ENCODE measurements at places on chromosomes 13 and 19.

- DNase-seq, result no peak
These were observed 550.5 kb downstream of the IRS2 start for GRCh38 chr13:109235901-109236300.

DNA sequence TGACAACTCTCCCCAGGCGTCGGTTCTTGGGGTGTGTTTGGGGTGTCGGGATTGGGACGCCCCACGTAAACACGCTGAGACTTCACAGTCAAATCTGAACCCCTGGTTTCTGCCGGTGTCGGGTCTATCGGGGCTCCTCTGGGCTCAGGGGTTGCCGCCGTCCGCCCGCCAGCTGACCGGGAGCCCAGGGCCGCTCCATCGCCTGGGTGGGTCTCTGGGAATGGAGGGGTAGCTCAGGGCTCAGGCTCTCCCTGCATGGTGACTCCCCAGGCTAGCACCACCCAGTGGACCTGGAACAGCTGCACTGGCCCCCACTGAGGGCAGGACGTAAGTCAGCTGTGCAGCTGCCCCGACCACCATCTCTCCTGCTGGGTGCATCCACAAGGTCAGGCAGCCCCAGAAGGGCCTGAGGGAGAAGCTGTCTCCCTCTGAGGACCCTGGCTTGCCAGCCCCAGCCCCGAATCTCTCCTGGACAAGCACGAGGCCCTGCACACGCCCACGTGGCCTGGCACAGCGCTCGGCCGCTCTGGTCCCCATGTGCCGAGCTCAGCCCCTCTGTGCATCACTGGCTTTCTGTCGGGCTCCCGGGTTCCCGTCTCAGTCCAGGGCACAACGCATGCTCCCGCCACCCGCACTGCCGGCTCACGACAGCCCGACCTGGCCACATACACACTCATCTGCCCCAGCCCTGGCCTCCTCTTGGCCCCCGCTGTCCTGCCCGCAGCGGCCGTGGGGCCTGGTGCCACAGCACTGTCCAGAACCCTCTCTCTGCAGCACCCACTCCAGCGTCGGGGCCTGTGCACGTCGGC lies 6.1 kb downstream of the RNF126 start:
- DNase-seq, result no peak

GRCh38 chr19:16367261-16367683 lies 42.6 kb downstream of the KLF2 start:
- DNase-seq, result no peak

DNA sequence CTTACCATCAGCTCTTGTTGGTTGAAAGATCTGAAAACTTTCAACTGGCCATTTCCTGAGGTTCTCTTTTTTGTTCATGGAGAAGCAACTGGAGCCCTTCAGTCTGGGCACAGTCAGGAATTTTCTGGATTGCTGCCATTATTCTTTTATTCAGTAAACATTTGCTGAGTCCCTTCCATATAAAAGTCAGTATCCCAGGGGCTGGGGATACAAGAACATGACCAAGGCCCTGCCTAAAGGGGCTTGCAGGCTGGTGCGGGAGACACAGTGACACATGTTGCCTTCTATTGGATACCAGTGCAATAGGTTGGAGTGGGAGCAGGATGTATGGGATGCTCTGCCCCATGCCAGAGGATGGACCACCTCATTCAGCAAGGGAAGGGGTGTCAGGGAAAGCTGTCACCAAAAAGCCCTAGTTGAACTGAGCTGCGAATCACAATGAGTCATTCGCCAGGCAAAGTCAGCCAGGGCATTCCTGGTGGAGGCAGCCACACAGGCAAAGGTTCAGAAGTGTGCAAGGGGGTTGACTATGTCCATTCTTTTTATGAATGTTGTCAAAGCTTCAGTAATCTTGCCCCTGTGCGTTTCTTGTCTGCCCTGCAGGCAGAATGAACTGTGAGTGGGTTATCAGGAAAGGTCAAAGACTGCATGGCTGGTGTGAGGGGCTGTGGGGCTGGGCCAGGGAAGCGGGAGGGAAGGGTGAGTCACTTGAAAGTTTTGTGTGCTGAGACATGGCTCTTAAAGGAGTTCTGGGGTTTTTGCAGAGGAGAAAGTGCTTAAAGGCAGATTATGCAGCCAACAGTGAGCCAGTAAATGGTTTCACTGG lies 395.9 kb downstream of the KCNRG start:
- DNase-seq, result no peak

DNA sequence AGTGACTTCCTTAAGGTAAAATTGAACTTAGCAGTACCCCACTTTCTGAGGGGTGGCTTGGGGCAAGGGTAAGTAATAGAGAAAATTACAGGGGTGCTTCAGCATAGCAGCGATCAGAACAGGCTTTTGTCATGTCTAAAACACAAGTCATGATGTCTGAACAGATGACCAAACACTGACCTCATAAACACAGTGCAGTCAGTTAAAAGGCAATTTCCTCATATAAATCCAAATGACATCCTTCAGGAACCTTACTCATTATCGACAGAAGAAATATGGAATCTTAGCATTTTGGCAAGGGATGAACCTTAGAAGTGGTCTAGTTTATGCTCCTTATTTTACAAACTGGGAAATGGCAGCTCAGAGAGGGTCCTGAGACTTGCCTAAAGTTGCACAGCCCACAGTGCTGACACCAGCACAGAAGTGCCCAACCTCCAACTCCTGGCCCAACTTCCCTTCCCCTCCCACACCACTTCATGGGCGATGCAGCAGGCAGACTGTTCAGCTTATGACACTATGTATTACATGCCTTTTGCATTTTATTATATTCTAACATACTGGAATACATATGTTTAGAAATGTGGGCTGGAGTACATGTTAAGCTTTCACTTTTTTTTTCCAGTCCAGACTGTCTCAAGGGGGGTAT lies 3.6 kb downstream of the GJA3 start:
- no peak for DNase-seq

- peak; percentile 91 for DNase-seq
These were observed at the start of gene ZNF562 for GRCh38 chr19:9674663-9675357. Gene ZNF562 (minus strand): TSS chr19:9675100. CDS start chr19:9660744, 14,356 bp downstream.

- DNase-seq, result no peak
These were observed 65.7 kb downstream of the CEBPG start for GRCh38 chr19:33438987-33439781.

DNA sequence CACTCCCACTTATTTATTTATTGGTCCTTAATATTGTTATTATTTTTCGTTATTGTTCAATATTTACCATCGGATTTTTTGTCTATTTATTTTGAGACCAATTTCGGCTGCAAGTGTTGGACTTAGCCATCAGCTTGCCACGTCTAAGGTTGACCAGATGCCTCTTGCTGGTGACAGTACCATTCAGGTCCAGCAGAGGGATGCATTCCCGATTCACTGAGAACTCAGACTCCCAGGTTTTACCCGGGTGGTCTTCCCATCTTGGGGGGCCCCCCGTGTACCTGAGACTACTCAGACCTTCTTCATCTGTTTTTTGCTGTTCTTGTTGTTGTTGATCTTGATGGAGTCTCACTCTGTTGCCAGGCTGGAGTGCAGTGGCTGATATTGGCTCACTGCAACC lies 1435.2 kb downstream of the UQCRFS1 start:
- no peak for DNase-seq

- no peak for DNase-seq
These were observed 1.5 kb downstream of the NEK5 start for GRCh38 chr13:52127378-52127777.

DNA sequence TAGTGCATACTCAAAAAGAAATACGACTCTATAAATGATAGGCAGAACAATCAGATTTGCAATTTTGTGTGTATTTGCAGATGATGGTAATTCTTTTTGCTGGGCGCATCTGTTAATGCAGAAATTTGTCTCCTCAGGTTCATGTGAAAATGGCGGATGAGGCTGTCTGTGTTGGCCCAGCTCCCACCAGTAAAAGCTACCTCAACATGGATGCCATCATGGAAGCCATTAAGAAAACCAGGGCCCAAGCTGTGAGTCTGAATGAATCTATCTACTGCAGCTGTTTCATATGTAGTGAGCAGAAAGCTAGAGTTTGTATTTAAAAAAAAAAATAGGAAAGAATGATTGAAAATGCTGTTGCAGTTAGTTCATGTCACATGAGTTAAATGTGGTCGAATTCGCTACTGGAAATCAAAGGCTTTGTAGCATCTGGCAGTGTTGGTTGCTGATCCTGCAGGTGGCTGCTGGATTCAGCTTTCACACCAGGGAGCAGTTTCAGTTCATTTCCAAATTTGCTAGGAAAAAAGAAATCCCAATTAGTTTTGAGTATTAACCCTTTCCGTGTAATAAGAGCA lies 66.0 kb downstream of the PCCA start:
- DNase-seq, result no peak

- no peak for DNase-seq
These were observed 22.0 kb downstream of the MUC16 start for GRCh38 chr19:8988204-8988603.

DNA sequence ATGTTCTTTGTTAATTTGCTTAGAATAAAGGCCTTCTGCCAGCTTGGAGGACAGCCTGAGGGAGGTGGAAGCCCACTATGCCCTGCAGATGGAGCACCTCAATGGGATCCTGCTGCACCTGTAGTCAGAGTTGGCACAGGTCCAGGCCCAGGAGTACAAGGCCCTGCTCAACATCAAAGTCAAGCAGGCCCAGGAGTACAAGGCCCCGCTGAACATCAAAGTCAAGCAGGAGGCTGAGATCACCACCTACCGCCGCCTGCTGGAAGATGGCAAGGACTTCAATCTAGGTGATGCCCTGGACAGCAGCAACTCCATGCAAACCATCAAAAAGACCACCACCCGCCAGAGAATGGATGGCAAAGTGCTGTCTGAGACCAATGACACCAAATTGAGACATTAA lies 41.7 kb downstream of the ZNF85 start:
- DNase-seq, result no peak

DNA sequence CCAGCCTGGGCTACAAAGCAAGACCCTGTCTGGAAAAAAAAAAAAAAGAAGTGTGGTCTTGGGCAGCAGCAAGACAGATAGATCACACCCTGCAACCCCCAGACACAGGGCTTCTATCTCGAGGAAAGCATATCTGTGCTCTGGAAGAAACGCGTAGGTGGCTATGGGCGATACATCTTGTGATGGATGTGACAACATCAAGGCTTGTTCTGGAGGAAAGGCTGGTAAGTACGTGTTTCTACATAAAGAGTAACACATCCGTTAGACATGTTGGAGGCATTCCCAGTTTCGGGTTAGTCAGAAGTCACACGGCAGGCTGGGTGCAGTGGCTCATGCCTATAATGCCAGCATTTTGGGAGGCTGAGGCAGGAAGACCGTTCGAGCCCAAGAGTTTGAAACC lies 6.6 kb upstream of the DHDH start:
- peak; percentile 48 for DNase-seq

- DNase-seq, result no peak
These were observed 518 bp downstream of the FLT3LG start for GRCh38 chr19:49474542-49474924.

GRCh38 chr13:25783601-25784024 lies 268.2 kb downstream of the SHISA2 start:
- no peak for DNase-seq

- DNase-seq, result no peak
These were observed 8.1 kb downstream of the PDE4C start for GRCh38 chr19:18218159-18218558.

GRCh38 chr13:76225815-76226489 lies 589.8 kb downstream of the LMO7 start:
- peak; percentile 11 for DNase-seq

DNA sequence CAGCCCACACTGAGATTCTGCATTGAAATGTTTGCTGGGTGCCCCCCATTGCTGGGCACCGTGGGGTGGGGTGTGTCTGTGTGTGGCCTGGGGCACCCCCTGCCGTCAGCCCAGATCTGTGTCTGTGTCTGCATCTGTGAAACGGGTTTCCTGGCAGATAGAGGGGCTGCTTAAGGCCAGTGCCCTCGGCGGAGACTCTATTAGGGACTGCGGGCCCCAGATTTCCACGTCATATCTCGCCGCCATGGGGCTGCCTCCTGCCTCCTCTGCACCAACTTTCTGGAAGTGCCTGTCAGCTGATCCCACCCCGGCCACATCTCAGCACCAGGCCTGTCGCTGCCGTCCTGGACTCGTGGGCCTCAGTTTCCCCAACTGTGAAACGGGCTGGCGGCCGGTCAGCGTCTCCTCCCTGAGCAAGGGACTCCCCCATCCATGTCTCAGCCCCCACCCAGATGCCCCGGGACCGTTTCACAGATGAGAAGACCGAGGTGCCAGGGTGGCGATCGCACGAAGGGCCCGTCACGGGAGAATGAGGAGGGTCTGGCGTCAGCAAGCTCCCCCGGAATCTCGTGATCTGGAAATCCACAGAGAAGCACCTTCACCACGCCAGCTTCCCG lies 21.4 kb downstream of the ARID3A start:
- no peak for DNase-seq

GRCh38 chr13:39016787-39017186 lies 21.1 kb downstream of the PROSER1 start:
- DNase-seq, result no peak

DNA sequence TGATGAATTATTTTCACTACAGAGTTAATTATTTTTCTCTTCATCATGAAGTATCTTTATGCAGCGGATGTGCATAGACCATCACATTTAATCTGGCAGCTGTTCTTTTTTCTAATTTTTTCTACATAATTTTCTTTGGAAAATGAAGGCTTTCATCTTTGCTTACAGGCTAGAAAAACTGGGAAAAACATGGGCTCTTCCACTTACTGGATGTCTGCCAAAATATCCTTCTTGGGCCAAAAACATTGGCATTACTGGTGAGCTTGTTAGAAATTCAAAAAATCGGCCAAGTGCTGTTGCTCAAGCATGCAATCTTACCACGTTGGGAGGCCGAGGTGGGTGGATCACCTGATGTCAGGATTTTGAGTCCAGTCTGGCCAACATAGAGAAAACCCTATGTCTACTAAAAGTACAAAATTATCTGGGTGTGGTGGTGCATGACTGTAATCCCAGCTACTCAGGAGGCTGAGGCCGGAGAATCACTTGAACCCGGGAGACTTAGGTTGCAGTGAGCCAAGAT lies 176.8 kb downstream of the ZNF737 start:
- DNase-seq, result peak; percentile 2

DNA sequence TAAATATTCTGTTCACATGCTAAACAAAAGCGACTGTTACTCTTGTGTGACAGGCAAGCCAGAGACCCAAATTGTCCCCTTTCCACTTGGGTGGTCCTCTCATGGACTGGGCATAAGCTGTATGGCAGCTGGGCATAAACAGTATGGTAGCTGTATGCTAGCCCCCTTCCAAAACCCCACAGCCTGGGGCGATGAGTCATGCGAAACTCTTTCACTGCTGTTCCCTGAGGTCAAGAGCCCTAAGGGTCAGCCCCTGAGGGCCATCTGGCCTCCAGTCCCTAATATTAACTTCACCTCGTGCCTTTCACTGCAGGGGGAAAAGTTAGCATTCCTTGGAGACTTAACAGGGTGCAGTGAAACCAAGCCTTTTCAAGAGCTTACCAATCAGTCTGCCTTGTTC lies 45.6 kb upstream of the ZNF562 start:
- no peak for DNase-seq

DNA sequence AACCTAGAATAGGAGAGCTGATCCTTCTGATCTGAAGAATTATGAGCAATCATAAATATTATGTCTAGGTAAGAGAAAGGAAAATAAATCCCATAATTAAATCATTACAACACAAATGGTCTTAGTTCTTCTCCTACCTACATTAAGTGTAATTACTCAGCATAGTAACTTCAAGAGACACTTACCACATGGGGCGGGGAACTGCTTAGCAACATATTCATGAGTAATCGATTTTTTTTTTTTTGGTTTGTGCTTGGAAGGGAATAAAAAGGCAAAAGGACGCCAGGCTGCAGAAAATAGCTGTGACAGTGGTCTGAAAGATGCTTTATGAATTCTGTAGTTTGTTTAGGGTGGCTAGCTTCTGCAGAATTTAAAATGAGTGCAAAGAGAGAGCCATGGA lies 103.3 kb upstream of the HTR2A start:
- DNase-seq, result no peak

GRCh38 chr13:43758834-43759233 lies 27.9 kb downstream of the ENOX1 start:
- DNase-seq, result no peak

- DNase-seq, result no peak
These were observed 129.8 kb downstream of the DLEU7 start for GRCh38 chr13:50713523-50714248.
